ENCODE measurements at places on chromosomes 2 and 18. TPM values are rescaled to one million over a fixed set of nuclear protein-coding genes. Genes with fewer than 3 reads are reported as not detected.

GRCh38 chr2:58313926-58314325 lies 72.8 kb upstream of the FANCL start:
- DNase-seq = no peak

DNA sequence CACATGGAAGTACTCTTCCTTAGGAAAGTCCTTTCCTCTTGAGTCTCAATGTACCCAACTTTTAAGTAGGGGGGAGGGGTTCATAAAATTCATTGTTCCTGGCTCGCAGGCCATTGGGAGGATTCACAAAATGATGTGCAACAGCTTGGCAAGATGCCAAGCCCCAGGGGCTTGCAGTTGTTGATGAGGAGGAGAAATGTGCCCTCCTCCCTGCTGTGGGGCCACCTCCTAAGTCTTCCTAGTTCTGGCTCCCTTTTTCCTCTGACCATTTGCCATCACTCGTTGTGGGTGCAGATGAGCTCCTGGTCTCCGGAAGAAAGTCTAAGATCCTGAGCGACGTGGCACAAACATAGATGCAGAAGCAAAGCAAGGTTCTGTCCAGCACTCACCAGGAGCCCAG lies 435.4 kb downstream of the EIPR1 start:
- no peak for DNase-seq

GRCh38 chr18:3177902-3178687 lies 41.7 kb downstream of the MYOM1 start:
- no peak for DNase-seq

DNA sequence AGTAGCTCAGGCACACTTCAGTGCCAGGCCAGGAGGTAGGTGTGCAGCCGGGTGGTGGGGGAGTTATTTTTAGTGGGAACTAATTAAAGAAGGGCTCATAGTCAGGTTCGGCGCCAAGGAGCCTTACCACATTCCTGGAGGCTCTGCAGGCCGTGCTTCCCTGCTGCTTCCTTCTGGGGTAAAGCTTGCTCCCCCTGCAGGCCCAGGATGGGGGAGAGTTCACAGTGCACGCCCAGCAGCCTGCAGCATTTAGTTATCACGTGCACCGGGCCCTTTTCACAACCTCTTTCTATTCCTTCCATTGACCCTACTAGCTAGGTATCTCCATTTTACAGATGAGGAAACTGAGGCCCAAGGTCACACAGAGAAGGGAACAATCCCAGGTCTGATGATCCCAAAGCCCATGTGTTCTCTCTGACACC lies 2.5 kb downstream of the KCNF1 start:
- DNase-seq = peak; percentile 33

DNA sequence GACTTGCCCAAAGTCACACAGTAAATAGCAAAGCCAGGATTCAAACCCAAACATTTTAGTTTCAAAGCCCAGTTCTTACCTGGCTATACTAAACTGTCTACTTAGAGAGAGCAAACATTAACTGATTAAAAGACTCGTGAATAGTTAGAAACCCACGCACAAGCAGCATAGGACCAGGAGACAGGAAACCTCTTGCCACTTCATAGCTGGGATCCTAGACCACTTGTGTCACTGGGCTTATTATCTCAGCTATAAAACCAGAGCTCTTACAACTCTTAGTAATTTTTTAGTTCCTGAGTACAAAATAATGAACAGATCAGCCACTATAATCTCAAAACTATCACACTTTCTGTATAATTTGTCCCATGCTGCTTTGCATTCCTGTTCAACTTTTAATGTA lies 2.4 kb upstream of the AAK1 start:
- DNase-seq = no peak

DNA sequence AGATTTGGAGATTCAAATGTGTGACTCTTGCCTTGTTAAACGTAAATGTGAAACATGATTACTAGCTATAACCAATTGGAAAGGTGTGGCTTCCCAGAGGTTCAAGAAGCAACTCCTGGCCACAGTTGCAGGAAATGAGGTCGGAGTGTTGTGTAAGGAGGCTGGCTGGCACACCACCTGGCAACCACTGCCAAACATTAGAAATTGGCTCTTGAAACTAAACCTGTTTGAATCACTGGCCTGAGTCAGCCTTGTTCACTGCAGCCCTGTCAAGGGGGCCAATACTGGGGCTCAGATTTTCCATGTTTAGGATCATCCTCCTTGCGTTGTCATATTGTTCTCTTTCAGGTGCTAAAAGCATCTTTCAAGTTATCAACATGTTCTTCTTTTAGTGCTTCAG lies 206.3 kb downstream of the ARL6IP6 start:
- DNase-seq = no peak

- no peak for DNase-seq
Measured at GRCh38 chr18:74524097-74524496, 10.2 kb upstream of the CNDP1 start.

- DNase-seq = no peak
Measured at GRCh38 chr2:181185421-181185820, 205.0 kb downstream of the UBE2E3 start.

DNA sequence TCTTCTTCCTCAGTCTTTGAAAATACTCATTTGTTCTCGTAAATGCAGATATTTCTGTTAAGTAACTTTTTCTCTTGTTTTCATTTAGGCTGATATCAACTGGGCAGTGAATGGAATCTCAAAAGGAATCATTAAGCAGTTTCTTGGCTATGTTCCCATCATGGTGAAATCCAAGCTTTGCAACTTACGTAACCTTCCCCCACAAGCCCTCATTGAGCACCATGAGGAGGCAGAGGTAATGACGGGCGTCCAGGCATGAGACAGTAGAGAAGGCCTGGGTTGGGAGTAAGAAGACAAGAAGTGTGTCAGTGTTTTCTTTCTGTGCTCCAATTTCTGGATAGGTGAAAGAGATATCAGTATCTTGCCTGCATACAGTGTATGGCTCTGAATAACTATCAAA lies 5.1 kb downstream of the POLR1B start:
- DNase-seq = peak; percentile 20

Gene R3HDM1
- total RNA-seq = 10.5 TPM

Gene TWIST2
- 19.7 TPM for total RNA-seq

Gene KHK
- 26.1 TPM for total RNA-seq

Gene LRRTM4
- 3.5 TPM for total RNA-seq

Gene RASGRP3
- 8.6 TPM for total RNA-seq

Gene RUFY4
- 0.10 TPM for total RNA-seq

Gene SLC4A3
- 1.8 TPM for total RNA-seq
